Frontal cortex (tissue), 4 donors: ENCODE measurements at places on chromosomes 6 and 20. TPM values are rescaled to one million over a fixed set of nuclear protein-coding genes. Genes with fewer than 3 reads are reported as not detected.

Gene B3GALT4
- total RNA-seq, result 9.0 TPM

Gene HLA-G
- not detected for total RNA-seq

DNA sequence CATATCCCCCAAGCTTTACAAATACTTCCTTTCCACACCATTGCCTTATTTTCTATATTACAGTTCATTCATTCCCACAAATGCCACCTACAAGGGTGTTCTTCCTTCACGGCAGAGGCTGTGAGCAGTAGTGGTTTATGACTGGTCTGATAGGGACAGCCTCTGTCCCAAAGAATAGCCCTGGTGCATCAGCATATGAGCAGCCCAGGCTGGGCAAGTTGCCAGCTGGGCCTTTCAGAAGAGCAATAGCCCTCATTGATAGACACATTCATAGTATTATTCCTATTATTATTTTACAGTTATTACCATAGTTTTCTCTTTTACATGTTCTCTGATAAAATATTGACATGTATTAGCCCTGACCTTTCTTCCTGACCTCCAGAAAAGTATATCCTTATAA lies 149.9 kb downstream of the MMS22L start:
- DNase-seq, result peak; percentile 12

DNA sequence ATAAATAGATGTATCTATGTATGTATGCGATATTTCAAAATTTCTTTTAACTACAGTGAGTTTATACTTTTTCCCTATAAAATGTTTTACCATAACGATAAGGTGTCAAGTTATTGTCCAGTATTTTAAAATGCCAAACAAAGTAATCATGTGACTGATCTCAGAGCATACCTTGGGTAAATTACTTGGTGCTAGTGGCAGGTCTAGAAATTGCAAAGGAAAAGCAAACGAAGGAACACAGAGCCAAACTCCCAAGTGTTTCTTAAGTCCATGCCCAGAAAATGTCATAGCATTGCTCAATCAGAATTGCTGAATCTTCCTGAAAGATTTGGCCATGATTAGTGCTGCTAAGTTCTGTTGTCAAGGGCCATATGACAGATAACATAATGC lies 77.5 kb downstream of the CAP2 start:
- no peak for DNase-seq

- DNase-seq, result peak; percentile 20
Observed at GRCh38 chr6:46781478-46782378, 11.5 kb upstream of the MEP1A start.

DNA sequence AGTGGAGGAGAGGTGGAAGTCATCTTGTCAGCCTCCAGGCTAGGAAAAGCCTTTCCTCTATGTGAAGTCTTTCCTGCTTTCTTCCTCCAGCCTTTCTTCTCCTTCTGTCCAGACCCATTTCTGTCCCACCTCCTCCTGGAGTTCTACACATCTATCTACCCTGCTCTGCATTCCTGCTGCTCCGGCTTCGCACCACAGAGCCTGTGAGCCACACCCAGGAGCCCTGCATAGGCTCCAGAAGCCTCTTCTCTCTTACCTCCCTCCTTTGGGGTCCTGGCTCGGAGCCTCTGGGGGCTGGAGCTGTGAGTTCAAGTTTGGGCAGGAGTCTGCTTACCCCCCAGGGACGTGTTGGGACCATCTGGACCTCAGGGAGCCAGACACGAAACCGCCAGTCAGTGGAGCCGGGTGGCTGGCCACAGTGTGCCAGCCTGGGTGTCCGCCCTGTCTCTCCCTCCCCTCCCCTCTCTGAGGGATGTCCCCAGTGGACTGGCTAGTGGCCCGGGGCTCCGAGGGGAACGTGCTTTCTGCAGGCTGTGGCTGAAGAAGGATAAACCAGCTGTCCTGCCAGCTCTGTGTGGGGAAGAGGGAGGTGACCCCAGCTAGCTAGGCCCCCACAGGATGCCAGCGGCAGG lies 99.2 kb downstream of the VEGFA start:
- no peak for DNase-seq

DNA sequence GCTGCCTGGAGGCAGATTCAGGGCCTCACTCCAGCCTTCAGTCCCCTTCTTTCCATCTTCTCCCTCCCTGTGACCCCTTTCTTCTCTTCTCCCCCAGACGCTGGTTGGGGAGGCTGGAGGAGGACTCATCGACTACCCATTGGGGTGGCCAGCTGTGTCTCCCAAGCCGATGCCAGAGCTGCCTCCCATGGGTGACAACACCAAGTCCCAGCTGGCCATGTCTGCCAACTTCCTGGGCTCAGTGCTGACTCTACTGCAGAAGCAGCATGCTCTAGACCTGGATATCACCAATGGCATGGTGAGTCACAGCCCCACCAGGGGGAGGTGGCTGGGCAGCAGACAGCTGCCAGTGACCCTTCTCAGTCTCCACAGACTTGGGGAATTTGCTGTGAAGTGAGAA lies 12.9 kb downstream of the BPIFB4 start:
- DNase-seq, result no peak

GRCh38 chr6:83371423-83371822 lies 59.4 kb downstream of the ME1 start:
- no peak for DNase-seq

DNA sequence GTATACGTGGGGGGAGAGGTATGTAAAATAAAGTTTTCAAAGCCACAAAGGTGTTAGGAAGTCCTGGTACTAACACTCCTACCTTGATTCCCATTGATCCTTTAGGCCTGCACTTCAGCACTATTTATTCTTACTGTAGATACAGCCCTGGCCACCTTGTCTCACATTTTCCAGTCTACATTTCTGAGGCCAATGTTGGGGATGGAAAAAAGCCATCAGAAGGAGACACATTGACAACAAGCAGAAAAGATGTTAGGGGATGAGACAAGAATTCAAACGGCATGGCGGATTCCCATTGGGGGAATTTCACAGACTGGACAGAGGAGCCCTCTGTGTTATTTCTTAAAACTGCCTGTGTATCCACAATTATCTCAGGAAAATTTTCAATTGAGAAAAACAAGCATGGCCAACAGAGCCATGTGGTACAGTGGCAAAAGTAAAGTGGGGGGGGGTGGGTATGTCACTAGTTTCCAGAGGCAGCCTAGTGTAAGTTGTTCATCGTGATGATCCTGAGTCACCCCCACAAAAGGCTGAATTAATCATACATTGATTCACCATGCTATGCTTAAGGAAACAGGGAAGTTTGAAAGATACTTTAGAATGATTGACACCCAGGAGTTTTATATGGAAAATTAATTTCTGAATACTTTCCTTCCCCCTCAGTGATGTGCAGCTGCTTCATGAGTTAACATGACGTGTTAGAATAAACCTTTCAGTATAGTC lies 40.5 kb downstream of the RREB1 start:
- DNase-seq, result no peak

DNA sequence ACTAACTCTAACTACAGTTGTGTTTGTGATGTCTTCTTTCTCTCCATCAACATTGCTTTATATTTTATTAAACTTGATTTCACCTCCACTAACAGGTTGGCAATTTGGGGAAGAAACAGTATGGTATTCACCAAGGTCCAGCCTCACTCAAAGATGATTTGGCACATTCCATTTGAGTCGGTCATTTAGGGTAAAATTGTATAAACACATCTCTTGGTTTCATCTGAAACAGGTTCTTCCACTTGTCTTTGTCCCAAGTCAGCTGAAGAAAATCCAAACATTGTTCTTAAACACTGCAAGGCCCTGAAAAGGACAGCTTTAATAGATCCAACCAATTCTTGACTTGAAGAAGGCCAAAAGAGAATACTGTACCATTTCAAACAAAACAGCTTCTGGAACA lies 104.9 kb upstream of the NT5E start:
- no peak for DNase-seq

- DNase-seq, result no peak
Observed at GRCh38 chr6:33314943-33315792, 1.3 kb upstream of the TAPBP start.

Gene TRDN
- under 0.01 TPM for total RNA-seq

- no peak for DNase-seq
Observed at GRCh38 chr6:92710048-92710447, 709.3 kb downstream of the EPHA7 start.

GRCh38 chr20:45467861-45468260 lies 1.7 kb upstream of the WFDC2 start:
- no peak for DNase-seq

GRCh38 chr20:31859998-31860380 lies 10.3 kb downstream of the DUSP15 start:
- no peak for DNase-seq

DNA sequence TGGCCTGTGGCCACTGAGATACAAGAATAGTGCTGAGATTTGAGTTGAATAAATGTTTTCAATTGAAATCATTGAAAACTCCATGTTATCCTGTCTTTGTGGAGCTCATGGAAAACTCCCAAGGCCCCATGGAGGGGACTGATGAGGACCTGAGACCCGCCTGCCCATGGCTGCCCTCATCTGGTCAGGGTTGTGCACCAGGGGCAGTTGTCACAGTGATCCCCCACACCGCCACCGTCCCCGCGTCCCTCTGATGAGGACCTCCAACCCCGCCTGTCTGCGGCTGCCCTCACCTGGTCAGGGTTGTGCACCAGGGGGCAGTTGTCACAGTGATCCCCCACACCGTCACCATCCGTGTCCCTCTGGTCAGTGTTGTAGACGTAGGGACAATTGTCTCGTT lies 27.8 kb downstream of the THBS2 start:
- DNase-seq, result no peak

DNA sequence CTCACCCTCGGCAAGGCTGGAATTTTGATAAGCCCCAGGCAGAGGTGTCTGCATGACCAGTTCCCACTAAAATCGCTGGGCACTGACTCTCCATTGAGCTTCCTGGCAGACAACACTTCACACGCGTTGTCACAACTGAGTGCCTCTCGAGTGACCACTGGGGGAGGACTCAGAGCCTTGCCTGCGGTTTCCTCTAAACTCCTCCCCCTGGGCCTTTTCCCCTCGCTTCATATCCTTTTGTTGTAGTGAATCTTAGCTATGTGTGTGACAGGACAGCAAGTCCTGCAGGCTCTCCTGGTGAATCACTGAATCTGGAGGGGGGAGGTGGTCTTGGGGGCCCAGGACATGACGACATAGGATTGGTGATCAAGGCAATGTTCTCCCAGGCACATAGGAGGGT lies 670.8 kb downstream of the PRKN start:
- no peak for DNase-seq

Gene MCHR2
- 12.6 TPM for total RNA-seq

GRCh38 chr20:3398681-3399252 lies 8.7 kb downstream of the DNAAF9 start:
- no peak for DNase-seq

Gene PGK2
- total RNA-seq, result not detected

GRCh38 chr6:143545976-143546547 lies 34.5 kb upstream of the FUCA2 start:
- DNase-seq, result no peak

- no peak for DNase-seq
Observed at GRCh38 chr20:44357555-44358125, 2.1 kb downstream of the HNF4A start.

GRCh38 chr6:3538536-3538935 lies 81.7 kb upstream of the SLC22A23 start:
- DNase-seq, result no peak

- no peak for DNase-seq
Observed at GRCh38 chr20:47336129-47336754, 20.3 kb downstream of the ZMYND8 start.

Gene REM1
- total RNA-seq, result not detected

Gene CLDN20
- total RNA-seq, result not detected
